ENCODE measurements at places on chromosomes 3 and 15. TPM values are rescaled to one million over a fixed set of nuclear protein-coding genes. Genes with fewer than 3 reads are reported as not detected.

EFL1 gene
- total RNA-seq, result 40.8 TPM

- DNase-seq, result no peak
These were observed 114.3 kb downstream of the WDR76 start for GRCh38 chr15:43941071-43941470.

- DNase-seq, result no peak
These were observed 410.8 kb downstream of the GAP43 start for GRCh38 chr3:116034086-116034485.

TM4SF1 gene
- 55.3 TPM for total RNA-seq

DNA sequence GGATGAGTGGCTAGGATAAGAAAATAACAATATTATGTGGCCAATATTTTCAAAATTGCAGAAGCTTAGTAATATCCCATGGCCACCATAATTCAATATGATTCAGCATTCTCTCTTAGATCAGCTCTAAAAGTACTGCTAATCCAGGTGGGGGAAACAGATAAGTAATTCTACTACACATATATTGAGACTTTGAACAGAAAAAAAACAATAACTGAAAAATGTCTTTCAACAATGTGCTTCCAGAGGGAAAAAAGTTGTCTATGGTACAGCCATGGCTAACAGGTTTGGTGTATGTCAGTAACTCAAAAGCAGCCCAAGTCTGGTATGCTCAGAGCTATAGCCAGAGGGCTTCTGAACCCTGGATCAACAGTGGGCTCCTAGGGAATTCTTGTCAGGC, 42.4 kb upstream of the PPIB start:
- no peak for DNase-seq

- DNase-seq, result peak; percentile 61
These were observed 29.9 kb downstream of the MBNL1 start for GRCh38 chr3:152298393-152299248.

- no peak for DNase-seq
These were observed 363 bp downstream of the EMC3 start for GRCh38 chr3:9986230-9986725.

DNA sequence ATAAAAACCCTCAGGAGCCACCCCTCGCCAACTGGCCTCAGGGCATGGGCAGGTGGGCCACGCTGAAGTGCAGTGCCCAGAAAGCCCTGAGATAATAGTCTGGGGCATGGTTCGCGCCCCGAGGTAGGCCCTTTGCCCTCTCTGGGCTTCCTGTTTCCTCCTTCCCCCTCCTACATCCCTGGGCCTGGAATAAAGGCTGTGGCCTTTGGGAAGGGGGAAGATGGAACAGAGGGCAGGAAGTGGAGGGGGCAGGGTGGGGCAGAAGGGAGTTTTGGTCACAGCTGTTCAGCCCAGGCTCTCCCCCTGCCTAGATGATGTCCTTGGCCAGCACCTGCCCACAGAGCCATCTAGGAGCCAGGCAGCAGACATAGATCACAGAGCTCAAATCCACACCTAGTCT, 11.3 kb downstream of the CSRNP1 start:
- peak; percentile 86 for DNase-seq

NXPE3 gene
- total RNA-seq, result 62.7 TPM

GRCh38 chr3:46188708-46189107, 19.4 kb downstream of the CCR1 start:
- DNase-seq, result no peak

All from Peyer's patch (tissue), 4 donors.